ENCODE measurements at places on chromosomes 5 and 9. TPM values are rescaled to one million over a fixed set of nuclear protein-coding genes. Genes with fewer than 3 reads are reported as not detected.

Gene GPR150
- 0.19 TPM for total RNA-seq

Gene KIAA0825
- total RNA-seq: 6.3 TPM

Gene FAM221B
- not detected for total RNA-seq

Gene FGF1
- total RNA-seq: 2.2 TPM

Gene GPX8
- total RNA-seq: 16.3 TPM

Gene FBXW2
- 61.8 TPM for total RNA-seq

Gene ORM2
- total RNA-seq: not detected

Gene DMRT3
- not detected for total RNA-seq

Gene GPR21
- total RNA-seq: 1.7 TPM

Gene PTTG1
- 8.0 TPM for total RNA-seq

Gene FCN2
- total RNA-seq: 0.84 TPM

Gene ASS1
- total RNA-seq: 621 TPM

Gene PRR16
- total RNA-seq: 3.5 TPM

Gene PCDHB3
- total RNA-seq: 1.4 TPM

Gene TRAF1
- total RNA-seq: 7.3 TPM

Gene SPINK5
- total RNA-seq: 0.60 TPM

Gene NKD2
- 2.2 TPM for total RNA-seq

Gene HTR4
- total RNA-seq: not detected

Gene PDCD1LG2
- total RNA-seq: 4.1 TPM

Gene PCDHGA6
- total RNA-seq: 5.9 TPM

Gene SH2D3C
- 7.1 TPM for total RNA-seq

Gene SLC2A6
- 4.4 TPM for total RNA-seq

Gene TBC1D13
- total RNA-seq: 15.1 TPM

Gene GCNT1
- total RNA-seq: 45.2 TPM

Gene AGGF1
- 15.4 TPM for total RNA-seq

Gene KCNT1
- 0.95 TPM for total RNA-seq

Gene NUDT2
- 30.4 TPM for total RNA-seq

Gene BHMT2
- 37.2 TPM for total RNA-seq

Gene G3BP1
- total RNA-seq: 180 TPM

Gene ITGA2
- total RNA-seq: 1.5 TPM

Gene THBS4
- total RNA-seq: 8.3 TPM

Gene CYSTM1
- 105 TPM for total RNA-seq

Gene INSL4
- total RNA-seq: not detected

Gene IFNA21
- not detected for total RNA-seq

Gene NRG2
- 8.5 TPM for total RNA-seq

Gene ANGPTL2
- total RNA-seq: 139 TPM

Gene SPATA24
- total RNA-seq: 3.3 TPM

Gene DIMT1
- total RNA-seq: 46.5 TPM

Gene LSM11
- 1.8 TPM for total RNA-seq

Gene NCS1
- total RNA-seq: 2.5 TPM

Gene CEL
- 0.28 TPM for total RNA-seq

Gene GDNF
- not detected for total RNA-seq

Gene IL6ST
- 738 TPM for total RNA-seq

Measured in omental fat pad (tissue), 4 donors.